Dermis microvascular lymphatic vessel endothelial cell (primary cell): ENCODE measurements at places on chromosomes 2 and 18. TPM values are rescaled to one million over a fixed set of nuclear protein-coding genes. Genes with fewer than 3 reads are reported as not detected.

The PLEK gene
- total RNA-seq, result under 0.01 and 0.26 TPM in 2 replicates

The GIGYF2 gene
- total RNA-seq, result 36.3 and 44.1 TPM in 2 replicates

The ADAM23 gene
- 0.77 and 1.0 TPM in 2 replicates for total RNA-seq

The ZNF142 gene
- 4.4 and 7.3 TPM in 2 replicates for total RNA-seq

The AMER3 gene
- not detected in 2 replicates for total RNA-seq

The ST8SIA3 gene
- total RNA-seq, result not detected in 2 replicates

The LCT gene
- total RNA-seq, result not detected in 2 replicates

The UNC50 gene
- 30.2 and 39.1 TPM in 2 replicates for total RNA-seq

The CENPA gene
- total RNA-seq, result 5.2 and 17.1 TPM in 2 replicates

The GRP gene
- total RNA-seq, result not detected in 2 replicates

The CMPK2 gene
- total RNA-seq, result 0.64 and 0.89 TPM in 2 replicates

The PSME4 gene
- total RNA-seq, result 35.2 and 40.8 TPM in 2 replicates

The RGPD3 gene
- 0.13 and 0.25 TPM in 2 replicates for total RNA-seq

The SETBP1 gene
- total RNA-seq, result 2.3 and 6.4 TPM in 2 replicates

The EFEMP1 gene
- total RNA-seq, result 3,306 and 7,589 TPM in 2 replicates

The DAW1 gene
- not detected in 2 replicates for total RNA-seq

The RAB17 gene
- total RNA-seq, result 11.8 and 12.3 TPM in 2 replicates

The TMEM198 gene
- total RNA-seq, result not detected in 2 replicates

The CYTIP gene
- total RNA-seq, result not detected in 2 replicates

The DNAJC5G gene
- total RNA-seq, result 0.39 and 1.0 TPM in 2 replicates

The HOXD1 gene
- 4.6 and 8.2 TPM in 2 replicates for total RNA-seq

The FAM117B gene
- total RNA-seq, result 1.4 and 2.0 TPM in 2 replicates

The SNTG2 gene
- total RNA-seq, result 0.38 TPM in 1 of 2 replicates, not detected in the other

The DSG4 gene
- total RNA-seq, result not detected in 2 replicates

The ELAC1 gene
- 4.4 and 6.1 TPM in 2 replicates for total RNA-seq

The NEUROD1 gene
- not detected in 2 replicates for total RNA-seq

The HAAO gene
- total RNA-seq, result not detected in 2 replicates

The ST8SIA5 gene
- total RNA-seq, result under 0.01 TPM in 1 of 2 replicates, not detected in the other

The CCDC68 gene
- total RNA-seq, result 0.26 and 0.51 TPM in 2 replicates

The FAM110C gene
- 0.39 and 0.51 TPM in 2 replicates for total RNA-seq

The TXNDC2 gene
- total RNA-seq, result under 0.01 TPM in 1 of 2 replicates, not detected in the other

The EMILIN2 gene
- total RNA-seq, result 1.3 and 2.1 TPM in 2 replicates

The TBR1 gene
- total RNA-seq, result under 0.01 TPM in 2 replicates

The PRR30 gene
- not detected in 2 replicates for total RNA-seq

The LOXL3 gene
- 0.77 and 2.0 TPM in 2 replicates for total RNA-seq

The TSPYL6 gene
- total RNA-seq, result not detected in 2 replicates

The CACNB4 gene
- under 0.01 and 0.25 TPM in 2 replicates for total RNA-seq

The CHRNG gene
- total RNA-seq, result not detected in 2 replicates

The DPP10 gene
- not detected in 2 replicates for total RNA-seq

The FAM237A gene
- total RNA-seq, result not detected in 2 replicates

The CDH2 gene
- total RNA-seq, result 0.90 and 1.8 TPM in 2 replicates

The RIT2 gene
- not detected in 2 replicates for total RNA-seq

The CFC1 gene
- not detected in 2 replicates for total RNA-seq

The NPHP1 gene
- 1.5 and 1.7 TPM in 2 replicates for total RNA-seq

The PDCL3 gene
- total RNA-seq, result 13.8 and 15.0 TPM in 2 replicates

The SGPP2 gene
- total RNA-seq, result not detected in 2 replicates

The COL3A1 gene
- 1.4 TPM in 1 of 2 replicates, not detected in the other for total RNA-seq

The PAIP2B gene
- total RNA-seq, result 1.0 and 1.3 TPM in 2 replicates

The WIPF1 gene
- 7.8 and 13.9 TPM in 2 replicates for total RNA-seq

The LBX2 gene
- total RNA-seq, result 0.39 and 0.51 TPM in 2 replicates
